ENCODE measurements at places on chromosomes 16 and 17.

DNA sequence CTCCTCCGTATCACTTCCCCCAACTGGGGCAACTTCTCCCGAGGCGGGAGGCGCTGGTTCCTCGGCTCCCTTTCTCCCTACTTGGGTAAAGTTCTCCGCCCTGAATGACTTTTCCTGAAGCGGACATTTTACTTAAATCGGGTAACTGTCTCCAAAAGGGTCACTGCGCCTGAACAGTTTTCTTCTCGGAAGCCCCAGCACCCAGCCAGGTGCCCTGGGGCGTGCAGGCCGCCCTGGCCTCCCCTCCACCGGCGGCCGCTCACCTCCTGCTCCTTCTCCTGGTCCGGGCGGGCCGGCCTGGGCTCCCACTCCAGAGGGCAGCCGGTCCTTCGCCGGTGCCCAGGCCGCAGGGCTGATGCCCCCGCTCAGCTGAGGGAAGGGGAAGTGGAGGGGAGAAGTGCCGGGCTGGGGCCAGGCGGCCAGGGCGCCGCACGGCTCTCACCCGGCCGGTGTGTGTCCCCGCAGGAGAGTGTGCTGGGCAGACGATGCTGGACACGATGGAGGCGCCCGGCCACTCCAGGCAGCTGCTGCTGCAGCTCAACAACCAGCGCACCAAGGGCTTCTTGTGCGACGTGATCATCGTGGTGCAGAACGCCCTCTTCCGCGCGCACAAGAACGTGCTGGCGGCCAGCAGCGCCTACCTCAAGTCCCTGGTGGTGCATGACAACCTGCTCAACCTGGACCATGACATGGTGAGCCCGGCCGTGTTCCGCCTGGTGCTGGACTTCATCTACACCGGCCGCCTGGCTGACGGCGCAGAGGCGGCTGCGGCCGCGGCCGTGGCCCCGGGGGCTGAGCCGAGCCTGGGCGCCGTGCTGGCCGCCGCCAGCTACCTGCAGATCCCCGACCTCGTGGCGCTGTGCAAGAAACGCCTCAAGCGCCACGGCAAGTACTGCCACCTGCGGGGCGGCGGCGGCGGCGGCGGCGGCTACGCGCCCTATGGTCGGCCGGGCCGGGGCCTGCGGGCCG, 1.6 kb downstream of the HIC1 start:
- DNase-seq: no peak

DNA sequence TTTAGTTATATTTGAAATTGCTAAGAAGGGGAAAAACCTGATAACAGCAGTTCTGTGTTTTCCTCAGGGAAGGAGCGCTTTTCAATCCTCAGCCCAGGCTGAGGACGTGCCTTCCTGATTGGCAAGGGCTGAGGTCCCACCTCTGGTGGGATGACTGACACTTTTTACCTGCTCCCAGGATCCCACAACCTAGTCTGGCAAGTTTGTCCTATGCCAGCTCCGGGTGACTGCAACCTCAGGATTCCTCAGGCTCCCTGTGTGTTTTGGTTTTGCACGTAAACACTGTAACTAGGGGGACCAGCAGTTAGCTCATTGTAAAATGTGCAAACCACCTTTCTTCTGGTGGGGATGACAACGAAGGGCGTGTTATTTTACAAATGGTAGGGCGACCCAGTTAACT, 7.5 kb downstream of the MARCHF10 start:
- DNase-seq: no peak

DNA sequence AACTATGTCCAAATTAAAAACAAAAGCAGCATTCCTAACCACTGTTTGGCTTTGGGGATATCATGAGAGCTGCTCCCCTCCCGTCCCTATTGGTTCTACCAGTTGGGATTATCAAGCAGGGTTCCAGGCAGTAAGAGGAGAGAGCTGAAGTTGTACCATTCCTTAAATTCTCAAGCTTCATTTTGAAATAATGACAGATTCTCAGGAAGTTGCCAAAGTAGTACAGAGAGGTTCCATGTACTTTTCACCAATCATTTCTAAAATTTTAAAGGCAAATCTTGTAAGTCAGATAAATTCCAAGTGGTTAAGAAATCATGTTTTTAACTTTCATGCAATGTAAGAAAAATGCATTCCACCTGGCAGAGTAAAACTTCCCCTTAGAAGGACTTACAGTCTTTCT, 36.9 kb downstream of the TEX2 start:
- DNase-seq: no peak

DNA sequence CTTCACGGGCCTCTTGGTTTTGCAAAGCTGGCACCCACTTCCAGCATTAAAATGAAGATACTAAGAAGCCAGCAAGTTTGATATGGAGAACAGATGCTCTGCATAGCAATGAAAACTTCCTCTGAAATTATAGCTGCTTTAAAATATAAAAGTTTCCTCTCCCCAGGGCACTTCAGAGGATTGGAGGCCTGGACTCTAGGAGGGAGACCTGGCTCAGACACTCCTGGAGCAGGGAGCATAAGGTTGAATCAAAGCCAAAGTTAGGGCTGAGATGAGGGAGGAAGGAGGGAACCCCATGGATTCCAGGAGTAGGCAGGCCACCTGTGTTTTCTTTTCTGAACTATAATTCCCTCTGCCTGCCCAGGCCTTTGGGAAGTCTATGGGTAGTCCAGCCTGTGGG, 176.0 kb upstream of the RPL38 start:
- DNase-seq: no peak

DNA sequence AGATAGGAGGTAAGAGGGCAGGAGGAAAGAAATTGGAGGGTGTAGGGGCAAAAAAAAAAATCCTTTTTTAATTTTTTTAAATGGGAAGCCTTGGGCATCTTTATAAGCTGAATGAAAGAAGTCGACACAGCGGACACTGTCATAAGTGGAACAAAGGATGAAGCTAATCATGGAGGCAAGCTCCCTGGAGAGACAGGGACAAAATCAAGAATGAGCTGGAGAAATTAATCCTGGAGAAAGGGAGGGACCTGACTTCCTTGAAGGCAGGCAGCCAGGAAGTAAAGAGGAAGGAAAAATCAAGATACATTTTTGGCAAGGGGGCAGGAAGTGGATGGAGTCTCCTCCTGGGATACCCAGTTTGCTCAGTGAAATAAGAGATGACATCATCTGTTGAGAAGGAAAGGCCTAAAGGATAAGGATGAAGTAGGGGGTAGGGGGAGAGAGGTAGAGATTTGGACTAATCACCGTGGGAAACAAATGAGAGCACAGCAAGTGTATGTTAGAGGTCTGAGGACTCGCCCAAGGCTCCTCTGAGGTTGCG, 179.3 kb downstream of the SLC39A11 start:
- DNase-seq: no peak

DNA sequence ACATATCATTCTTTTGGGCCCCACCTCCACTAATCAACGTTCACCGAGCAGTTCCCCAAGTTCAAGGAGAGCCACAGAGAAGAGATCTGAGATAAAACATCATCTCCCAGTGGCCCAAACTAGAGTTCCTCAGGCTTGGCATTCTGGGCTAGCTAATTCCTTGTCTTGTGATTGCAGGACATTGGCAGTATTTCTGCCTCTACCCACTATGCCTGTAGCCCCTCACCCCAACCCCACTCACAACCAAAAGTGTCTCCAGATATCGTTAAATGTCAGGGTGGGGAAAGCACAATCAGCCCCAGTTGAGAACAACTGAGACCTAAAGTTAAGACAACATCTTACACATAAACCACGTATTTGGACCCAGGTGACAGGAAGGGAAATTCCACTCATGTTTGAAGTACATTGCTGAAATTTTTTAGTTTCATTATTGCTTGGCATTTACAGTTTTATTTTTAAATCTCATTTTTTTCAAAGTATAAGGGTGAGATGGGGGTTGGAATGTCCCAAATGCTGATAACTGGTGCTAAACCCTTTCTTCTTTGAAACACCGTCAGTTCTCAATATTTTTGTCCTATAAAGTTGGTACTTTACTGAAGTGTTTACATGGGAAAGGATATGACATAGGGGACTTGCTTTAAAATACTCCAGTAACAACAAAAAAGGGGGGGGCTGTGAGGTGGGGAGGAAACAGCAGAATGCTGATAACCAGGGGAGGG, 13.6 kb downstream of the ZC3H7A start:
- no peak for DNase-seq

DNA sequence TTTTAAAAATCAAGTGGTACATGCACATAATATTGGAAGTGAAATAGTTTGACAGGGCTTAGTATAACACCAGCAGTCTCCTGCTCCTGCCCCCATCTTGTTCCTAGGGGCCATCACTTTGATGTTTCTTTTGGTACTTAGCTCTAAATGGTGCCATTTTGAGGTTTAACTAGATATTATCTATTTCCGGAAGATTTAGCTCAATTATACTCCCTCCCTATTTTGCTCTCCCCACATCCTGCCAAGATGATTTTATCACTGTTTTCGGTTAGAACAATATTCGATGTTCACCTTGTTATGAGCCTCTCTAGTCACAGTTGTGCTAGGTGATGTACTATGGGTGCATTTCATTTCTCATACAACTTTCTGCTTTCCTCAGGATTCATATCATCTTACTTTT, 20.0 kb upstream of the SLC35G3 start:
- DNase-seq: no peak

- no peak for DNase-seq
Measured at GRCh38 chr16:58024486-58025350, 836 bp upstream of the MMP15 start.

- DNase-seq: no peak
Measured at GRCh38 chr17:58187063-58187462, 5.5 kb upstream of the EPX start.

DNA sequence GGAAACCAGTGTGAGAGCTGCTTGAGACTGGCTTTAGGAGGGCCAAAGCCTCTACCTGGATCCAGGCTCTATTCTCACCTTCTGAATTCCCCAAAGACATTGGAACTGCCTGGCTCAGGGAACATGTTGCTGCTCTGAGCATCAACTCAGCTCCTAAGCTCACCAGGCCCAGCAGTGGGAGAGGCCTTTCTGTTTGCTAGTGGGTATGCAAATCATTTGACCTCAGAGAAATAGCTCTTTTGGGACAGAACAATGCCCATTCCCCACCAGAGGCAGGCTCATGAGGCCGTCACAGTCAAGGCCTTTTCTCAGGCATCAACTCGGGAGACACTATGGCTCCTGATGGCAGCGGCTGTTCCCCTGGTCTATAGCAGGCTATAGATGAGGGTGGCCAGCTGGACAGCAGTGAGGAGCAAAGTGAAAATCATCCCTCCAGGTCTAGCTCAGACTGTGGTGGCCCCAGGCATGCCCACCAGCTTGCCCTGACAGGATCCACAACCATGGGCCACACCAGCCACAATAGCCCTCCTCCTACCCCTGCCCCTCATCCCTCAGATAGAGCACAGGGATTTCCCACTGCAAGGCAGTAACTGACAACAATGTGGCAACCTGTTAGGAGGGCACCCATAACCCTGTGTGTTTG, 30.4 kb upstream of the GFOD2 start:
- no peak for DNase-seq

DNA sequence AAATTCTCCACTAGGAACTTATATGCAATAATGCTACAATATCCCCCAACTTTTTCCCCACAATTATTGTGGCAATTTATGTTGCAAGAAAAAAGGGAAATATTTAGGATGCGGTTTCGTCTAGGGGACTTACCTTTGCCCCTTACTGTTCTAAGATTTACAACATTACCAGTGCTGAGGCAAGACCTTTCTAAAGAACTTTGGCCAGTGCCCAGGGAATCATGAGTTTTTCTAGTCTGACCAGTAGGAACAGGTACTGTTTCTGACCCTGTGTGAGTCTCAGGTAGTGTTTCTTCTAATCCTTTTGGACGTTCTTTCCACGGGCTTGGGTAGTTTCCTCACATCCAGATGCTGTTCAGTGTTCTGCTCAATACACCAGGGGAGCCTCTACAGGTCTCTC, 373.7 kb downstream of the HAPSTR1 start:
- DNase-seq: no peak

- no peak for DNase-seq
Measured at GRCh38 chr16:19066988-19067348, 446 bp upstream of the COQ7 start.

GRCh38 chr17:46061435-46061834, 62.4 kb downstream of the STH start:
- peak; percentile 34 for DNase-seq

GRCh38 chr17:52178012-52178411, 19.5 kb upstream of the CA10 start:
- DNase-seq: no peak

DNA sequence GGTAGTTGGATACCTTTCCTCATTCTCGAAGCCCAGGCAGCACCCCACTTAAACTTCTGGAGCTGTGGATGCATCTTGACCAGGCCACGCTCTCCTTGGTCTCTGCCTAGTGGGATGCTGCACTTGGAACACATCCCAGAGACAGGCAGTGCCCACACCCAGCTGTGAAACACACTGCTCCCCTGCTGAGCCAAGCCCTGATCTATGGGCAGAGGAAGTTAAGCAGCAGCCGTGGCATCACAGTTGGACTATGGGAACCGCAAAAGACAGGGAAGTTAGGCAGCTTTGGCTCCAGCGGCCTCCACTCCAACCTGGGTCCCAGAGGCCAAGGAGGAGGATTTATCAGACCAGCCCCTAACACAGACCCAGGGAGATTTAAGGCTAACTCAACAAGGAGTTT, 284.8 kb upstream of the CCL2 start:
- no peak for DNase-seq

DNA sequence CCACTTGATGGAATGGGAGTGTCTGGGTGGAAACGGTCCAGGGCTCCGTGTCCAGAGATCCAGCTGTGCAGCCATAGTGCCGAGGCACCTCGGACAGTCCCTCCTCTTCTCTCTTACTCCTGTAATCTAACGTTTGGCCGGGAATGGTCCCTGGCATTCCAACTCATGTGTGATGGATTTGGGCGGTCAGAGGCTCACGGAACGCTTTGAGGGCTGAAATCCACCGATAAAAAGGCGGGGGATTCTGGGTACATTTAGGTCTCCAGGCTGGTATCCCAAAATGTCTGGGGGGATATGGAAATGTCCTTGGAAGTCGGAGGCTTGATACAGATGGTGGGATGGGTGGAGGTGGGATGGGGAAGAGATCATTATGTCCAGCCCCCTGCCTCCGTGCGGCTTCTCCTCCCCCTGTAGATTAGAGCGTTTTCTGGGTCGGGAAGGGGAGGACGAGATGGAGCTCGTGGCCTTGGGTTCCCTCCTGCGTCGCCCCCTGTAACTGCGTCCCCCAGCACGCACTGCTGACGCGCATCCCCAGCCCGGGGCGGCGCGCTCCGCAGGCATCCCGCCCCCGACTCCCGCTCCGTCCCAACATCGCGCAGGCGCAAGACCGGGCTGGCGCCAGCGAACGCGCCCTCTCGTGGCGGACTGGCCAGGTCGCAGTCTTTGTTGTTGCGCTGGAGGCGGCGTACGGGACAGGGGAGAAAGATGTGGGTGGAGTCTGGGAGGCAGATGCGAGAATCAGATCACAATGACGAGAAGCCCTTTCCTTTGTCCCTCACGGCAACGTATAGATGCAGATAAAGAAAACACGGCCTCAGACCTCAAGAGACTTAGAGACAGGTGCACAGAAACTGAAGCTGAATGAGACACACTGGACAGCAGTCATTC, 4.5 kb upstream of the SGCA start:
- peak; percentile 88 for DNase-seq

- DNase-seq: no peak
Measured at GRCh38 chr17:74011966-74012365, 191.5 kb upstream of the RPL38 start.

DNA sequence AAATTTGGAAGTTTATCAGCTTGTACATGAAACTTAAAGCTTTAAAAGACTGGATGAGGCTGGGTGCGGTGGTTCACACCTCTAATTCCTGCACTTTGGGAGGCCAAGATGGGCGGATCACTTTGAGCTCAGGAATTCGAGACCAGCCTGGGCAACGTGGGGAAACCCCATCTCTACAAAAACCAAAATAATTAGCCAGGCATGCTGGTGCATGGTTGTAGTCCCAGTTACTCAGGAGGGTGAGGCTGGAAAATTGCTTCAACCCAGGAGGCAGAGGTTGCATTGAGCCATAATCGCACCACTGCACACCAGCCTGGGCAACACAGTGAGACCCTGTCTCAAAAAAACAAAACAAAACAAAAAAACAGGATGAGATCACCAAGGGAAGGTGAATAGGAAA, 209.5 kb downstream of the AATF start:
- no peak for DNase-seq

Data from fibroblast of mammary gland (primary cell).